M059J (cell line): ENCODE measurements at places on chromosomes 3 and 15.

DNA sequence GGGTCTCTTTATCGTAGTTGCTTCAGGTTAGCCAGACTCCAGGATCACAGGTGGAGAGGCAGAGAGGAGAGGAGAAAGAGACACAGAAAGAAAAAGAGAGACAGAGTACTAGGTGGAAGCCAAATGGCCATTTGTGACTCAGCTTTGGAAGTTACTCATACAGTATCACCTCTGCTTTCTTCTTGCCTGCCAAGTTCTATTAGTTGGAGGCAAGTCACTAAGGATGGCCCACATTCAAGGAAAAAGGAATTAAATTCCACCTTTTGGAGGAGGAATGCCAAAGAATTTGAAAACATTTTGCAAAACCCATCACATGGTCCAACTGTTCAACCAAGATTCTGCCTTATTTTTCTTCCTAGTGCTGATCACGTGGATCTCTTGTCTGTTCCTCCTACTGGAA lies 291.1 kb downstream of the CHL1 start:
- no peak for DNase-seq

- no peak for DNase-seq
Observed at GRCh38 chr3:177726807-177727206, 529.5 kb upstream of the TBL1XR1 start.

GRCh38 chr3:5212628-5213573 lies 25.4 kb downstream of the EDEM1 start:
- DNase-seq, result no peak

DNA sequence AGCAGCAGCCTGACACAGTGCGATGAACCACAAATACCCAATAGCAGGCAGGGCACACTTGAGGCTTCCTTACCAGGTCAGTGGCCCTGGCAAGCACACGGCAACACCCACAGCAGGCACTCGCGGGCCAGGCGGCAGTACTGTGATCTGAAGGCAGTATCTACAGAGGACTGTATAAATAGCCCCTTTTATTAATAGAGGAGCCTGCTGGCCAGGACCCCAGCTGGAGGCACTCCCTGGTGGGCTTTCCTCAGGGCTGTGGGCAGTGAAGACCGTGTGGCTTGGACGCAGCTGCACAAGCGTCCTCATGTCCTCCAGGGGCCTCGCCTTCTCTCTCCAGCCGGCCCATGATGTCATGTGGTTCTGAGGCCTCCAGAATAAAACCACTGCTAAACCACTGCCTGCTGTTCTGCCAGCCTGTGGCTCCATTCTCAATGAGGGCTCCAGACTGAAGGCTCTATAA lies 44.1 kb downstream of the LRIG1 start:
- no peak for DNase-seq

DNA sequence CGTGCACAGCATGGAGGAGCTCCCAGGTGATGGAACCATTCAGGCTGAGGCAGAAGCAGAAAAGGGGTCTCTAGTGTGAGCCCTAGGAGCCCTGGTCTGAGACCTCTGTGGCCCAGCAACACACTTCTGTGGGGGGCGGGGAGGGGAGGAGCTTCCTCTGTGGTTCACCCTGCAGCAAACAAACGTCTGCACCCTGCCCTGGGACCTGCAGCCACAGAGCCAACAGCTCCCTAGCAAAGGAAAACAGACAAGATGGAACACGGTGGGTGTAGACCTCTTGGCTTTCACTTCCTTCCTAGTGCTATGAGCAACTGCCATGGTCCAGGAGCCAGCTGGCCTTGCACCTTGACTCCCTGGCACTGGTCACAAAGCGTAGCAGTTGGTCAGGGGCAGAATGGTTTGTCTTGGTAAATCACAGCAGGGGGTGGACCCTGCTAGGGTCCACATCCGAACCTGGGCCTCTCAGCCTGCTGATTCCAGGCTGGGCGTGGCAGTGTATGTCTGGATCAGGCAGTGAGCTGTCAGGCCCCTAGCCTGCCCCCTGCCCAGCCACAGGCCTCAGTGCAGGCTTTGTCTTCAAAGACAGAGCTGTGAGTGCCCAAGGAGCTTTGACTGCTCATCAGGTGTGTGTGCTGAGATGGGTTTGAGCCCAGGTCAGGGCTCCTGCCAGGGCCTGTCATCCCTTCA lies 6.7 kb downstream of the AMIGO3 start:
- no peak for DNase-seq

- no peak for DNase-seq
Observed at GRCh38 chr3:163450698-163451097, 1627.6 kb downstream of the SI start.

DNA sequence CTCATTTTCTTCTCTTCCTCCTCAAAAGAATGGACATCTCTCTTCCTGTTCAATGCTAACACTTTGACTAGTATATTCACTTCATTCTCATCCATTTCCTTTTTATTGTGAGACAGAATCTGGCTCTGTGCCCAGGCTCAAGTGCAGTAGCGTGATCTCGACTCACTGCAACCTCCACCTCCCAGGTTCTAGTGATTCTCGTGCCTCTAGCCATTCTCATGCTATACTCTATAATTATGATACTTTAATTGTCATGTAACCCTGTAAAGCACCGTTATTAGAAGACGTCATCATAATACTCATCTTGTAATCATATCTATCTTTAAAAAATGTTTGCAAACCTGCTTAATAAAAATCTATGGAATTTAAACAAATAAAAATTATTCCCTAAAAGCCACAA lies 107.0 kb downstream of the SHOX2 start:
- peak; percentile 63 for DNase-seq

GRCh38 chr3:139301654-139302053 lies 42.2 kb upstream of the MRPS22 start:
- no peak for DNase-seq

DNA sequence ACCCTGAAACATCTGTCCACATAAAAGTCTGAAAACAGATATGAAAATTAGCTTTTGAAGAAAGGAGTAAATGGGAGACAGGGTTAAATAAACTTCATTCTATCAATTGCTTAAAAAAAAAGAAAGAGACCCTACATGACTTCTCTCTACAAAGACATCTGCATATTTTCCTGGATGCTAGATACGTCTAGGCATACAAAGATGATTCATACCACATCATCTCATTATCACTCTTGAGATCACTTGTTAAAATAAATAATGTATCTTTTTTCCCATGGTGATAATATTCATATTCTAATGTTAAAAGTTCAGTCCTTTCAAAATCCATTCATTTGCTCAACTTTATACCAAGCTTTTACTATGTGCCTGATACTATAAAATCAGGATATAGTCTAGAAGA lies 295.8 kb downstream of the MAGI1 start:
- peak; percentile 27 for DNase-seq

DNA sequence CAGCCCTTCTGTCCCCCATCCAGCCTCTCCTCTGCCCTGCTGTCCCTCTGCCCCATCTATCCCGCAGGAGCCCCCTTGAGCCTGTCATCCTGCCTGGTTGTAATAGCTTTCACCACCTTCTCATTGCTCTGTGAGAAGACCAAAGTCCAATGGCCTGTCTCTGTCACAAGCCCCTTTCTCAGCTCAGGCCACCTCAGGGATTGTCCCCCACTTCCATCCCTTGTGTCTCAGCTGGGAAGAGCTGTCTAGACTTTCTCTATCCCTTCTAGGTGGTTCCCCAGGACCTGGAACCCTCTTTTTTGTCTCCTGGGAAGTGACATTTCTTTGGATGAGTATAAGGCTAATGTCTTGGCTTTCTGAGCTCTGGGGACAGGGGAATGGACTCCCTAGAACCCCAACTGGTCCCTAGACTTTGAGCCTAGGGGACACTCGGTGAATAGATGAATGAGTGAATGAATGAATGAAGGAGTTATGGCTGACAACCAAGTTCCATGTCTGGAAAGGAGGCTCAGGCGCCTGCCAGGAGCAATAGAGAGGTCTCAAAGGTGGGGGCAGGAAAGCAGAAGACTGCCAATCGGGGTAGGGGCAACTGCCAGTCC lies 849 bp upstream of the PRKCD start:
- no peak for DNase-seq

GRCh38 chr15:92882697-92883162 lies 17.4 kb upstream of the CHD2 start:
- no peak for DNase-seq

GRCh38 chr3:41317718-41318117 lies 118.4 kb downstream of the CTNNB1 start:
- DNase-seq, result peak; percentile 86

DNA sequence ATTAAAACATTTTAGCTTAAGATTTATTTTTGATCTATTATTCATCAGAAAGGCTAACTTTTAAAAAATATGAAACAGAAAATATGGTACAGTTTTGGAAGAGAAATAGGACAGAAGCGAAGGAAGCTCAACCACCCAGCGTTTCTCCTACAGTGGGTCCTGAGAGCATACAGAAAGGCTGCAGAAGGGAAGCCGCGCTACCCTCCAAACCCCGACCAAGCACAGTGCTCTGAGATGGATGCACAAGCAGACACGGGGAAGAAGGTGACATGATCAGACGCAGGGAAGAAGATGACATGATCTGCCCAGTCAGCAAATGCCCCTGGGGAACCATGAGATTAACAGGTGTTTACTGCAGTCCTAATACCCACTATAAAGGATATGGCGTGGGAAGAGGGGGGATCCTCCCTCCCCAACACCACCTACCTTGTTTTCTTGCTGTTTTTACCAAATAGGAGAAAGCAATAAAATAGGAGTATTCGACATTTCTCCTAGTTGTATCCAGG lies 14.4 kb downstream of the DCUN1D1 start:
- DNase-seq, result no peak

DNA sequence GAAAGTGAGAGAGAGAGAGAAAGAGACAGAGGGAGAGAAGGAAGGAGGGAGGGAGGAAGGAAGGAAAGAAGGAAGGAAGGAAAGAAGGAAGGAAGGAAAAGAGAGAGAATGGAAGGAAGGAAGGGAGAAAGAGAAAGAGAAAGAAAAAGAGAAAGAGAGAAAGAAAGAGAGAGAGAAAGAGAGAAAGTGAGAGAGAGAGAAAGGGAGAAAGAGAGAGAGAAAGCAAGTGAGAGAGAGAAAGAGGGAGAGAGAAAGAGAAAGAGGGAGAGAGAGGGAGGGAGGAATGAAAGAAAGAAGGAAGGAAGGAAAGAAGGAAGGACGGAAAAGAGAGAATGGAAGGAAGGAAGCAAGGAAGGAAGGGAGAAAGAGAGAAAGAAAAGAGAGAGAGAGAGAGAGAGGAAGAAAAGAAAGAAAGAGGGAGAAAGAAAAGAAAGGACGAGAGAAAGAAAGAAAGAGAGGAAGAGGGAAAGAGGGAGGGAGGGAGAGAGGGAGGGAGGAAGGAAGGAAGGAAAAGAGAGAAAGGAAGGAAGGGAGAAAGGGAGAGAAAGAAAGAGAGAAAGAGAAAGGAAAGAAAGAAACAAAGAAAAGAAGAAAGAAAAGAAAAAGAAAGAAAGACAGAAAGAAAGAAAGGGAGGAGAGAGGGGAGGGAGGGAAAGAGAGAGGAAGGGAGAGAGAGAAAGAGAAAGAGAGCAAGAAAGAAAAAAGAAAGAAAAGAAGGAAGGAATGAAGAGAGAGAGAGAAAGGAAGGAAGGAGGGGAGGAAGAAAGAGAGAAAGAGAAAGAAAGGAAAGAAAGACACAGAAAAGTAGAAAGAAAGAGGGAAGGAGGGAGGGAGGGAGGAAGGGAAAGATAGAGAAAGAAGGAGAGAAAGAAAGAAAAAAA lies 10.8 kb downstream of the WNT7A start:
- no peak for DNase-seq

DNA sequence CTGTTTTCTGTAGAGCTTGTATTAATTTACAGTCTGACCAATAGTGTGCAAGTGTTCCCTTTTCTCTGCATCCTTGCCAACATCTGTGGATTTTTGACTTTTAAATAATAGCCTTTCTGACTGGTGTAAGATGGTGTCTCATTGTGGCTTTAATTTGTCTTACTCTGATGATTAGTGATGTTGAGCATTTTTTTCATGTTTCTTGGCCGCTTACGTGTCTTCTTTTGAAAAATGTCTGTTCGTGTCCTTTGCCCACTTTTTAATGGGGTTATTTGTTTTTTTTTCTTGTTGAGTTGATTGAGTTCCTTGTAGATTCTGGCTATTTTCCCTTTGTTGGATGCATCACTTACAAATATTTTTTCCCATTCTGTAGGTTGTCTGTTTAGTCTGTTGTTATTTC lies 7.6 kb upstream of the ACOX2 start:
- peak; percentile 67 for DNase-seq

GRCh38 chr3:184583578-184584451 lies 22.2 kb downstream of the EPHB3 start:
- DNase-seq, result no peak

- DNase-seq, result no peak
Observed at GRCh38 chr3:121648219-121648958, 12.3 kb downstream of the HCLS1 start.

- DNase-seq, result no peak
Observed at GRCh38 chr3:125622381-125622791, 27.1 kb upstream of the OSBPL11 start.

- peak; percentile 94 for DNase-seq
Observed at GRCh38 chr3:31105438-31106077, 211.1 kb upstream of the GADL1 start.

- DNase-seq, result no peak
Observed at GRCh38 chr3:139557041-139557440, 17.5 kb upstream of the RBP1 start.

GRCh38 chr15:48472756-48473155 lies 141.5 kb downstream of the DUT start:
- DNase-seq, result peak; percentile 67

DNA sequence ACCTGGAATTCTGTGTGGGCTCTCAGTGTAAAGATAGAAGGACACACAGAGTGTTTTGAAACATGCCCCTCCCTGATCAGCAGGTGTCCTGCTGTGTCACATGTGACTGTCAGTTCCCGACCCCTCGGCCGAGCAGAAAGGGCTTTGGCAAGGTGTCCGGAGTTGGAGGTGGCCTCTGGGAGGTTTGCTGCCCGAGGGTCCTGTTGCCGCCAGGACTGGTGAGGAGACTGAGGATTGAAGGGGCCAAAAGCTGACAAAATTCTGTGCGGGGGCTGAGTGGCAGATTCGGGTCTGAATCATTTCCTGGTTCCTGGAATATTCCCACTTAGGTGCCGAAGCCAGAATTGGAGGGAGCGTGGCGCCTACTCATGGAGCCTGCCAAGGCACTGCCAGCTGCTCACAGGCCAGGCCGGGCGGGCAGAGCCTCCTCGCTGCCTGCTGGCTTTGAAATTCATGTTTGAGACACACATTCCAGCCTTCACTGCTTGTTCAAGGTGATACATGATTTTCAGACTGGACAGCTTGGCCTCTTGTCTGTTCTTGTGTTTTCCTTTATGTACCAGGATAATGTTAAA lies 83.8 kb downstream of the APBA2 start:
- peak; percentile 34 for DNase-seq

- no peak for DNase-seq
Observed at GRCh38 chr3:19216669-19217337, 68.5 kb downstream of the KCNH8 start.

DNA sequence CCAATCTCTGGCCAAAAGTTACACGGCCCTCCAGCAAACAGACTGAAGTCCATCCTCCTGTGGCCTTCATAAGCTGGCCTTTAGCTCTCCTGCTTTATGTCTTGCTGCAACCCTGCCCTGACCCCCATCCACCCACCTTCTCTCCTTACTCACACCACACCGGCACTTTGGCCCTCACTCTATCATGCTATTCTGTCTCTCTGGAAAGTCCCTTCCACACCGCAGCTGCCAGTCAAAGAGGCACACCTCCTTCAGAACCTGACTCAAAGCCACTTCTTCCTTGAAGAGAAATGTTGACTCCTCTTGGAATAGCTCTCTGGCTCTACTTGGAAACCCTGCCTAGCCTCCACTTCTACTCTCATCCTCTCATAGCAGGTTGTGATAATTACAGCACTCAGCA lies 4.5 kb downstream of the GPR156 start:
- peak; percentile 32 for DNase-seq
